ENCODE measurements at places on chromosomes 12 and 14. TPM values are rescaled to one million over a fixed set of nuclear protein-coding genes. Genes with fewer than 3 reads are reported as not detected.

DNA sequence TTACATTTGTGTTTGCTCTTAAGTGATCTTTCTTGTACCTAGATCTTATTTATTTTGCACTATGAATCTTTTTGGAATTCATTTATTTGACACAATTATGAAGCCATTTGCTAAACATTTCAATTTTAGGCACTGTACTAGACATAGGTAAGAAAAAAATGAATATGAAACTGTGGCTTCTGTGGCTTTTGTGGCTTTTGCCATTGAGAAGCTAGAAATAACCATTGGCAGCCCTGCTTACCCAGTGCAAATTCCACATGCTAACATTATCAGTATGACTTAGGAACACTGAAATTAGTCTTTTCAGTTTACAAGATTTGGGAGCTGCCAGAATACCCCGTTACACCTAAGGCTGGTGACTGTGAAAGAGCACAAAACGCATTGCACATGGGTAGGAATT lies 60.1 kb downstream of the FSCB start:
- H3K4me1 ChIP-seq = no peaks in the 10 kb centered on the region
- no peak for DNase-seq
- no peak overlapping the region for H3K4me3 ChIP-seq

DNA sequence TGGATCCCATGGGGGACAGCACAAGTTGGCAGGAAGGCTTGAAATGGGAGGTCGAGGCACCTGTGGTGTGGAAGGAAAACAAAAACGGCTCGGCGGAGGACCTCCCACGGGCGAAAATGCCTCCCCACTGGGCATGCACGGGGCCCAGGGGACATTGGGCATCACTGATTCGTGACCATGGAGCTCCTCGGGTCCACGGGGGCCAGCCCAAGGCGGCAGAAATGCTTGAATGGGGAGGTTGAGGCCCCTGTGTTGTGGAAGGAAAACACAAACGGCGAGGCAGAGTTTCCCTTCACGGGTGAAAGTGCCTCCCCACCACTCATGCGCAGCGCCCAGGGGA lies 376.0 kb downstream of the ALG10 start:
- H3K4me1 ChIP-seq = no peaks in the 10 kb centered on the region
- H3K4me3 ChIP-seq = no peak overlapping the region
- no peaks in the 10 kb centered on the region for H3K27me3 ChIP-seq
- H3K27ac ChIP-seq = no peak overlapping the region

KRT75 gene
- not detected for total RNA-seq

GRCh38 chr12:12979731-12980259 lies 20.3 kb downstream of the HEBP1 start:
- H3K36me3 ChIP-seq = peaks cover 3% of the 10 kb centered on the region
- no peaks in the 10 kb centered on the region for H3K4me1 ChIP-seq
- no peak overlapping the region for H3K4me3 ChIP-seq
- DNase-seq = no peak
- no peak overlapping the region for H3K27ac ChIP-seq

GRCh38 chr14:71070169-71070568 lies 162.9 kb downstream of the PCNX1 start:
- H3K36me3 ChIP-seq = peaks cover 75% of the 10 kb centered on the region
- H3K27ac ChIP-seq = no peak overlapping the region
- no peak for DNase-seq
- no peaks in the 10 kb centered on the region for H3K27me3 ChIP-seq
- peaks cover 11% of the 10 kb centered on the region for H3K4me1 ChIP-seq

TMTC1 gene
- not detected for total RNA-seq

DACT1 gene
- 1.2 TPM for total RNA-seq

GRCh38 chr12:51886021-51886710 lies 1.7 kb upstream of the ANKRD33 start:
- peaks cover 16% of the 10 kb centered on the region for H3K36me3 ChIP-seq
- peaks cover 21% of the 10 kb centered on the region for H3K4me1 ChIP-seq
- peak overlapping the region; percentile 25 for H3K4me3 ChIP-seq
- H3K27me3 ChIP-seq = no peaks in the 10 kb centered on the region
- H3K27ac ChIP-seq = peak overlapping the region; percentile 93

SPTLC2 gene
- total RNA-seq = 64.4 TPM

CCDC197 gene
- total RNA-seq = not detected

GRCh38 chr12:80868576-80868975 lies 69.2 kb downstream of the LIN7A start:
- no peak overlapping the region for H3K4me3 ChIP-seq
- H3K27me3 ChIP-seq = no peaks in the 10 kb centered on the region
- H3K4me1 ChIP-seq = no peaks in the 10 kb centered on the region
- DNase-seq = no peak

DNA sequence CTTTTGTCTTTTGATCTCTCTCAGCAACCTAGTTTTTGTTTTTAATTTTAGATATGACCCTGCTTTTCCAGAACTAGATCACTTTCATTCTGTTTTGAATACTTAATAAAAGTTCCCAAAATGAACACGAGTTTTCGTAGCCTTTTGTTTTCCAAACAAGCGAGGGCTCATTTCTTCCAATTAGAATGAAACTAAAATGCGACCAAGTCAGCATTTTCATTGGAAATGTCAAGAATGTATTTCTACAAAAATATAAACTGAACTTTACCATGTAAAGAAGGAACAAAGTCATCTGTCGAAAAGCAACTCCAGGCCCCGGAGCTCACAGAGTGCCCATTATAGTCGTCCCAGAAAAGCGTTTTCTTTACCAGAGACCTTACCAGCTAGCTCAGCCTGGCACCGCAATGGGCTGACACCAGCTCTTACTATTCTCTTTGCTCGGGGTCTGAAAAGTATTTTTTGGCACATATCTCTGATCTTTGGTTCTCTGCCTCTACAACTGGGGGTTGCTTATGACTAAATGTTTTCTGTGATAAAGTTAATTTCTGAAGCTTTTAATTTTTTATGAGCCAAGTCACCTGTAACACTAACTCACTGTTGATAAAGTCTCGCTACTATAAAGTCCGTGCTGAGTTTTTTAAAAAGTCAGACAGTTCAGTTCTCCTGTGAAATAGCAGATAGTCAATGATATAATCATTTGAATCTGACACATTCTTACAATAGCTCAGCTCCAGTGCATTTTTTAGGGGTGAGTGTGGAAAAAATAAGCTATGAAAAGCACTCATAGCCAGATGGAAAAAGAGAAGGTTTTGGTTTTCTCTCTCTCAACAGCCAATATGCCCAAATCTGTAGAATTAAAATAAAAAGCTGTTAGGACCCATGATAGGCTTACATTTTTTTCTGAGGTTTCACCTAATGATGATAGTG lies 43.4 kb downstream of the SAMD4A start:
- H3K4me3 ChIP-seq = no peak overlapping the region
- peaks cover 3% of the 10 kb centered on the region for H3K27me3 ChIP-seq
- H3K36me3 ChIP-seq = no peaks in the 10 kb centered on the region
- no peak for DNase-seq
- H3K4me1 ChIP-seq = no peaks in the 10 kb centered on the region
- H3K27ac ChIP-seq = no peak overlapping the region

STXBP6 gene
- not detected for total RNA-seq

- H3K36me3 ChIP-seq = peaks cover 27% of the 10 kb centered on the region
- DNase-seq = no peak
- peaks cover 38% of the 10 kb centered on the region for H3K4me1 ChIP-seq
- H3K4me3 ChIP-seq = no peak overlapping the region
- H3K27me3 ChIP-seq = no peaks in the 10 kb centered on the region
Observed at GRCh38 chr14:75150150-75150549, 23.3 kb upstream of the NEK9 start.

PPP2R5E gene
- 45.5 TPM for total RNA-seq

- peaks cover 3% of the 10 kb centered on the region for H3K4me1 ChIP-seq
- H3K4me3 ChIP-seq = no peak overlapping the region
- H3K36me3 ChIP-seq = peaks cover 36% of the 10 kb centered on the region
- H3K27me3 ChIP-seq = peaks cover 6% of the 10 kb centered on the region
Observed at GRCh38 chr14:52640137-52640536, 55.2 kb downstream of the ERO1A start.

DNA sequence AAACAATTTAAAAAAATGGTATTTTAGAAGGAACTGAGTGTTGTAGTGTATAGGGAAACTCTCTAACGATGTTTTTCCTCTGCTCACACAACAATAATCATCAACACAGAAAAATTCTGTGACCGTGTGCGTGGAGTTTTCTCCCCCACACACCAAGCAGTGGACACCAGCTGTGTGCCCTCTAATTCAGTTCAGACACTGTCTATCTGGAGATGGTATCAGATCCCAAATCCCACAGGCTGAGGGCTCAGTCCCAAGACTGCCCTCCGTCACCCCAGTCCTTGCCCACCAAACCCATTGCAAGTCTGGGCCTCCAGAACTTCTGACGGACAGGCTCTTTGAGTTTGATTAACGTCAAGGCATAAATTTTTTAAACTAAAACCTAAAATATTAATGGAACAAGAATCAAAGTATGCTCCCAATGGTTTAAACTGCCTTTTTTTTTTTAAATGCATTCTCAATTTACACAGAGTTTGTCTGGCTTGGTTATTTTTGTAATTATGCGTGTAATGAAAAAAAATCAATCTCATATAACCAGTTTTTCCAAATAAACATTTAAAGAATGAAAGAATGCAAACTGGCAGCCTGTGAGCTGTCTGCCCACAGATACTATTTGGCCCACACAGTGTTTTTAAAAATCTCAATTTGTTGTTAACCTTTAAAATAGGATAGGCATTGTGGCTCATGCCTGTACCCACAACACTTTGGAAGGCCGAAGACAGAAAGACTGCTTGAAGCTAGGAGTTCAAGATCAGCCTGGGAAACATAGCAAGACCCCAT lies 19.2 kb downstream of the BLTP3B start:
- peaks cover 11% of the 10 kb centered on the region for H3K36me3 ChIP-seq
- H3K27ac ChIP-seq = no peak overlapping the region
- no peak overlapping the region for H3K4me3 ChIP-seq
- no peaks in the 10 kb centered on the region for H3K27me3 ChIP-seq
- peaks cover 10% of the 10 kb centered on the region for H3K4me1 ChIP-seq

GRCh38 chr12:77401064-77401769 lies 335.8 kb upstream of the E2F7 start:
- no peaks in the 10 kb centered on the region for H3K4me1 ChIP-seq
- H3K4me3 ChIP-seq = no peak overlapping the region
- H3K36me3 ChIP-seq = no peaks in the 10 kb centered on the region
- no peaks in the 10 kb centered on the region for H3K27me3 ChIP-seq

CORO1C gene
- 41.3 TPM for total RNA-seq

DNA sequence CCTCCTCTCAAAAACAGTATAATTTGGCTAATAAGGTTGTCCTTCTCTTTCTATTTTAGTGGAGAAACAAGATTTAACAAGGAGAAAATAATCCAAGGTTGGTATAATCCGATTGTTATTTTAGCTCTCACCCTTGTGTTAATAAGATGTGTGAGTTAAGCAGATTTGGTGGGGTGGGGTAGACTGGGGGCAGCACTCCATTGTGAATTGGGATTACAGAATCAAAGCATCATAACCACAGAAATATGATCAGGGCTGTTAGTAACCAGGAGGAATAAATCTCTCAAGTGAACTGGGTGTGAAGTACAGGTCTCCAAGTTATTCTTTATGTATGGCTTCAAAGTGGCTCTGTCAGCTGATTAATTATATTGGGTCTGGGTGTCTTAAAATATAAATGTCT lies 10.2 kb downstream of the TIGAR start:
- H3K4me1 ChIP-seq = peaks cover 10% of the 10 kb centered on the region
- H3K36me3 ChIP-seq = peaks cover 9% of the 10 kb centered on the region
- H3K4me3 ChIP-seq = no peak overlapping the region

C14orf39 gene
- not detected for total RNA-seq

DNA sequence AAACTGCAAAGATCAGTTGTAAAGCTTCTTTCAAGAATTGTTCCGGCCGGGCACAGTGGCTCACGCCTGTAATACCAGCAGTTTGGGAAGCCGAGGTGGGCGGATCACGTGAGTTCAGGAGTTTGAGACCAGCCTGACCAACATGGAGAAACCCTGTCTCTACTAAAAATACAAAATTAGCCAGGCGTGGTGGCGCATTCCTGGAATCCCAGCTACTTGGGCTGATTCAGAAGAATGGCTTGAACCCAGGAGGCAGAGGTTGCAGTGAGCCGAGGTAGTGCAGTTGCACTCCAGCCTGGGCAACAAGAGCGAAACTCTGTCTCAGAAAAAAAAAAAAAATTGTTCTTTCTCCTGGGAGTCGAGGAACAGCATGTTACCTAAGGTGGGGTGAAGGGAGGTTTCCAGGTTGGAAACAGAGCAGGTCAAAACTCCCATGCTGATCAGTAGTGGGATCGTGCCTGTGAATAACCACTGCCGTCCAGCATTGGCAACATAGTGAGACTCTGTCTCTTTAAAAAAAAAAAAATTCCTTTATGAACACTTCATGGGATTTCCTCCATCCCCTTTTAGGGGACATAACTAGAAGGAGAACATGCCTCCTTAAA lies 13.9 kb downstream of the FBXO34 start:
- no peak overlapping the region for H3K27ac ChIP-seq
- H3K4me3 ChIP-seq = no peak overlapping the region
- no peaks in the 10 kb centered on the region for H3K27me3 ChIP-seq
- peaks cover 16% of the 10 kb centered on the region for H3K4me1 ChIP-seq
- peaks cover 8% of the 10 kb centered on the region for H3K36me3 ChIP-seq

BDKRB1 gene
- total RNA-seq = not detected

GRCh38 chr12:64097366-64098105 lies 124.6 kb downstream of the KICS2 start:
- no peaks in the 10 kb centered on the region for H3K4me1 ChIP-seq
- peaks cover 5% of the 10 kb centered on the region for H3K27me3 ChIP-seq
- H3K4me3 ChIP-seq = no peak overlapping the region
- H3K27ac ChIP-seq = no peak overlapping the region

- H3K27ac ChIP-seq = no peak overlapping the region
- peaks cover 94% of the 10 kb centered on the region for H3K36me3 ChIP-seq
- no peak overlapping the region for H3K4me3 ChIP-seq
- DNase-seq = no peak
- H3K4me1 ChIP-seq = peaks cover 71% of the 10 kb centered on the region
Observed at GRCh38 chr12:112989806-112990205, 11.5 kb downstream of the OAS2 start.

DNA sequence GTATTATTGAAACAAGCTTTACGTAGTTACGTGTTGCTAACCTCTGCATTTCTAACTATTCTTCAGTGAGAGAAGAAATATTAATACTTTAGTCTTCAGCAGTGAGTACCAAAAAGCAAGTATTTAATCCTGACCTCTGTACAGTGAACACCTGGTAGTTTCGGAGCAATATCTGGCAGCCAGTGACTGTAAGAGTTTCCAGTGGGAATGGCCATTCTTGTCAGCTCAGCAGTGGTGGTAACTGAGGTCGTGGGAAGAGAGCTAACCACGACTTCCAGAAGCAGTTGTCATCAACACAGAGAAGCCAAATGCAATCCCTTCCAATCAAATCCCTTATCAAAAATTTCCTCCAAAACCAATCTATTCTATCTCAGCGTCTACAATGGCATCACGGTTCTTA lies 1500.2 kb upstream of the FLRT2 start:
- H3K4me3 ChIP-seq = no peak overlapping the region
- DNase-seq = no peak
- H3K27me3 ChIP-seq = no peaks in the 10 kb centered on the region
